Lower lobe of right lung (tissue), 2 donors: ENCODE measurements at places on chromosomes 1 and 21. TPM values are rescaled to one million over a fixed set of nuclear protein-coding genes. Genes with fewer than 3 reads are reported as not detected.

OR2W3 gene
- 1.2 TPM for total RNA-seq

DNA sequence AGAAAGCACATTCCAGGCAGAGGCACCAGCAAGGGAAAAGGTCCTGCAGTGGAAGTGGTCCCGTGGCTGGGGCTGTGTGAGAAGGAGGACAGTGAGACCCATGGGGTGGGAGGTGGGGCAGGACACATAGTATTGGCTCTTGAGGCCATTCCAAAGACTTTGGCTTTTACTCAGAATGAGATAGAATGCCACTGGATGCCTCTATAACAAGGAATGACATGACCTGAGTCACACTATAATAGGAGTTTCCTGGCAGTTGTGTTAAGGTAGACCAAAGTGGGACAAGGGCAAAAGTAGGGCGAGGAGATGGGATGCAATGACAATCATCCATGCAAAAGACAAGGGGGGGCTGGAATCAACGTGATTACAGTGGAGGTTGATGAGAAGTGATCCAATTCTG lies 24.7 kb upstream of the LAMC2 start:
- no peak for DNase-seq

- no peak for DNase-seq
Measured at GRCh38 chr1:10211805-10212410, 1.5 kb downstream of the KIF1B start.

- peak; percentile 68 for DNase-seq
Measured at GRCh38 chr1:113905435-113905861, 322 bp downstream of the DCLRE1B start.

PTGFR gene
- total RNA-seq: 4.5 TPM

TNFRSF4 gene
- total RNA-seq: 3.0 TPM

IVL gene
- total RNA-seq: 0.24 TPM

- no peak for DNase-seq
Measured at GRCh38 chr1:177592624-177593023, 377.2 kb downstream of the SEC16B start.

GRCh38 chr21:36847189-36847588 lies 119.3 kb downstream of the HLCS start:
- no peak for DNase-seq

DNA sequence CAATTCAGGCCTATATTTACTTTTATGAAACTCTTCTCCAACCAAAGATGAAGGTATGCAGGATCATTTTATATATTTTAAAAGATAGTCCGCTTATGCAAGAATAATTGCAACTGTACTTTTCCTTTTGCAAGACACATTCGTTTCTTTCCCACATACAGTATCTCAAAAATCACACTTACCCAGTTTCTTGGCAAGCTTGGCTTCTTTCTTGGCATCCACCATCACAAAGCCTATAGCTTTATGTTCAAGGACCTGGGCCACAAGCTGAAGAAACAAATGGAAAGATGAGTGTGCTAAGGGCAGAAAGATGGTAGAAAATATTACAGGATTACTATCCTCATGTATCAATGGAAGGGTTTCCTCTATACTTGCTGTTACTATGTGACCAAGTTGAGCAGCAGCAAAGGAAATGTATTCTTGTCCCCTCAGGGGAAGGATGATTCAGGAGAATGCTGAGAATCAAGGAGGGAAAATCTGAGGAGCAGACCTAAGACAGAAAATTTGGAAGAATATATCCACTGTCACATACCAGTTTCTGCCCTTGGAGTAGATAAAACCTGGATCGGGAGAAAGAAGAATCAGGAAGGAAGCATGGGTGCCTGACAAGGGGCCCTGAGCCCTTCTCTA lies 23.8 kb downstream of the CASQ2 start:
- DNase-seq: no peak

- no peak for DNase-seq
Measured at GRCh38 chr1:185279571-185279970, 37.5 kb downstream of the IVNS1ABP start.

GUCA2B gene
- total RNA-seq: not detected

- no peak for DNase-seq
Measured at GRCh38 chr1:65055747-65056146, 89.4 kb upstream of the JAK1 start.

DNA sequence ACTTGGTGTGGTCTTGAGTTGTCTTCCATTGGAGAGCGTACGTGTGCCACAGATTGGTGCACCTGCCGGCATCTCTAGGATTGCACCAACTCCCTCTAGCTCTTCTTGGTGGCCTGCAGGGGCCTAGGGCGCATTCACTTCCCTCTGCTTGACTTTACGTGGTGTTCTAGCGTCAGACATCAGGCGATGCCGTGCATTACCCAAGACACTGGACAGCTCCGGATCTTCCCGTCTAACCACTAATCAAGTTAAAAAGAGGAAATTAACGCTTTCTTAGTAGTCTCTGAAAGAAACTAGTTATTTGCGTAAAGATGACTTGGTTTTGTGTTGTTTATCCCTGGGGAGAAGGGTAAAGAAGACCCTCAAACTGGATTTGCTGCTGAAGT lies 510 bp upstream of the IL10RB start:
- DNase-seq: peak; percentile 86

DNA sequence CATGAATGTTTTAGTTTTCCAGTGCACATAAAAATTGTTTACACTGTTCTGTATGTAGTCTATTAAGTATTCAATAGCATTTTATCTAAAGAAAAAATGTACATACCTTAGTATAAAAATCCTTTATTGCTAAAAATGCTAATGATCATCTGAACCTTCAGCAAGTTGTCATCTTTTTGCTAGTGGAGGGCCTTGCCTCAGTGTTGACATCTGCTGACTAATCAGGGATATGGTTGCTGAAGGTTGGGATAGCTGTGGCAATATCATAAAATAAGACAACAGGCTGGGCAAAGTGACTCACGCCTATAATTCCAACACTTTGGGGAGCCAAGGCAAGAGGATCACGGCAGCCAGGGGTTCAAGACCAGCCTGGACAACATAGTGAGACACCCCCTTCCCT lies 9.0 kb downstream of the DYNLT5 start:
- DNase-seq: no peak

DNA sequence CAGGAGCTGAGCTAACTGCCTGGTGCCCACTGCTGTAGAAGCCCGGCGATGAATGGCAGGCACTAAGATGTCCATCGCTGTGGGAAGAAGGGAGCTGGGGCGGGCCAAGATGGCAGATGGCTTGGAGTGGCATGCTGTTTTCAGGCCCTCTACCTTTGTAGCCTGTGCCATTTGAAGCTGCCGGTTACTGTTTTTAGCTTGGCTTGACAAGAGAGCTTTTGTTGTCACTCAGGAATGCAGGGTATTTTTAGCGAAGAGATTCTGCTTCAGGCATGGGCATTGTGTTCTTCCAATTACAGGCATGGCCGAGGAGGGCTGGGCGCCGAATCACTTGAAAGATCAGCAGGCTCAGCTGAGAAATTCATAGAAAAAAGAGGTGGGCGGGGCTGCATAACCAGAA lies 348.7 kb downstream of the RPS6KC1 start:
- no peak for DNase-seq

DNA sequence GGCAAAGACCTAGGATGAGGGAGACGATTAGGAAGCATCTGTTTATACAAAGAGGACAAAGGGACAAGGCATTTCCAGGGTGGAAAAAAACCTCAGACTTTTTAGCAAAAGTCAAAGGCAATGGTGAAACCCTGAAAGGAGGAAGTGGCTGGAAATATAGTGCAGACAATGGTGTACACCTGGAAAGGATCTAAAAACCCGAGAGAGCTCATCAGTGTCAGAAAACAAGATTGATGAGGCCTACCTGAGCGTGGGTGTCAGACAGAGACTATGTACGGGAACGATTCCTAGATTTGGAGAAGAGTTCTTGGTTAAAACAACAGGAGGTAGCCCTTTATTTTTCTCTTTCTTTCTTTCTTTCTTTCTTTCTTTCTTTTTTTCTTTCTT lies 68.8 kb upstream of the HUNK start:
- no peak for DNase-seq

SPRR2F gene
- not detected for total RNA-seq

DNA sequence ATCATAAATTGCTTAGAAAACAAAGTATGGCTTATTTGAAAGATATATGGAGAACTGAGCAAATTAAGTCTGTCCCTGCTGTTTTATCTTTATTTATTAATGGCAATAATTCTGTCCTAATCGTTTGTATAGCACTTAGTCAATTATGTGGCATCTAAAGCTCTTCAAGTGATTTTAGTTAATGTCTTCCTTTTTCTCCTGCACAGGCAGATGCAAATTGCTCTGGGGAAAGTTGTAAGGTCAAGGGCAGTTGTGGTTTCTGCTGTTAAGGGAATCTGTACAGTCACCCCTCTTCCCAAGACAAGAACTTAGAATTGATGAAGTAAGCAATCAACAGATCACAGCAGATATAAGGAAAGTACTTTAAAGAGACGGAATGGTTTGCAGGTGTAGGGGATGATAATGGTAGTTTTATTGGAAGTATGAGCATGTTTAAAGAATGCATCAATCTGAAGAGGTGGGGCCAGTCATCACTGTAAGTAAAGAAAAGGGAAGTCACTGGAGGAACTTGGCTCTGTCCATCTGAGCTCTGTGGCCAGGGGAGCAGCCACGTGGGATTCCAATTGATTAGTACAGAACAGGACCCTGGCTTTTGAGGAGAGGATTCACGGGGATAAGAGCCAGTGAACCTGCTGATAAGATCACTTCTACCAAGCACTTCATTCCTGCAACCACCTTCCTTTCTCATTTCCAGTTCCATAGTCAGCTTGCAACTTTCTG lies 116.0 kb upstream of the KCNJ6 start:
- DNase-seq: no peak

- DNase-seq: no peak
Measured at GRCh38 chr1:23278717-23279116, 61.4 kb upstream of the HTR1D start.

DNA sequence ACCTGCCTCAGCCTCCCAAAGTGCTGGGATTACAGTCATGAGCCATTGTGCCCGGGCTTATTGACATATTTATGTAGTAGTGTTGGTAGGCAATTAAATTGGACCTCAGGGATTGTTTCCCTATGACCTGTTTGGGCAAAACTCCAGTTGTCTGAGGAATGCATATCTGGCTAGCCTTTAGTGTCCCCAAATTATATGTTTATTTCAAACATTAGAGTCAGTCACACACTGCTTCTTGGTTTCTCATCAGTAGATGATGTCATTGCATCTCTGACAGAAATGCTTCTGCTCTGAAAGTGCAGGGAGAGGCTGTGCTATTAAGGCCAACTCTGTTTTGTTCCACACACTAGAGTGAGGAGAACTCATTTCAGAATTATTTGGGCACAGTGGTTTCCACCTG lies 12.5 kb downstream of the PIP5K1A start:
- no peak for DNase-seq

ACAP3 gene
- total RNA-seq: 50.6 TPM

DNA sequence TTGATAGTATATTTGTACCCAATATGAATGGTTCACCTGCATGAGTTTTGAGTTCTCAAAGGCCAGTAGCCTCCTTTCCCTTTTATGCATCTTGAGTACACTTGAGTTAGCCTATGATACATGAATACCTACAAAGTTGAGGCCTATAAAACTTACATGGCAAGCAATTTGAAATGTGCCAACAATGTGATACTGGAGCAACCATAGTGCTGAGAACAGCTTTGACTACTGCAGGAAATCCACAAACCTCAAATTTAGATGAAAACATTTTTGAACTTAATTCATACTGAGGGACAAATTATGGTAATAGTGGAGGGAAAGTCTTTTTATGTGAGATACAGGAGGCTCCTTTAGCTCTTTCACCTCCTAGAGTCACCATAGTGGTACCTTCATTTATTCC lies 37.4 kb downstream of the LEPR start:
- DNase-seq: no peak

COL11A1 gene
- total RNA-seq: 0.56 TPM

- no peak for DNase-seq
Measured at GRCh38 chr1:231584117-231584516, 42.5 kb upstream of the DISC1 start.

DNA sequence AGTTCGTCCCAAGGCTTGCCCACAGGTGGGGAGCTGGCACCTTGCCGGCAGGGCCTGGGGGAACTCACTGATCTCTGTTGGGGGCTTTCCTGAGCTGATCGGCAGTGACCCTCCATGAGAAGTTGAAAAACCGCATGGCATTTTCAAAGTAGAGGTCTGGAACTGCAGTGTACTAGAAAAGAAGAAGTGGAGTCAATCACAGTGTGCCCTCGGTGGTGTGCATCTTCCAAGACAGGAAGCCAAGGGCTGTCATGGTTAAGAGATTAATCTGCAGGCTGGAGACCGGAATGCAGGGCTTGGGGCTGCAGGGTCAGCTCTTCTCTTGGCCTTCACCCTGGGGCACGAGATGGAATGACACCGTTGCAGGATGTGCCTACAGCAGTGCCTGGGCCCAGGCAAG lies 56.8 kb downstream of the ECE1 start:
- no peak for DNase-seq

DNA sequence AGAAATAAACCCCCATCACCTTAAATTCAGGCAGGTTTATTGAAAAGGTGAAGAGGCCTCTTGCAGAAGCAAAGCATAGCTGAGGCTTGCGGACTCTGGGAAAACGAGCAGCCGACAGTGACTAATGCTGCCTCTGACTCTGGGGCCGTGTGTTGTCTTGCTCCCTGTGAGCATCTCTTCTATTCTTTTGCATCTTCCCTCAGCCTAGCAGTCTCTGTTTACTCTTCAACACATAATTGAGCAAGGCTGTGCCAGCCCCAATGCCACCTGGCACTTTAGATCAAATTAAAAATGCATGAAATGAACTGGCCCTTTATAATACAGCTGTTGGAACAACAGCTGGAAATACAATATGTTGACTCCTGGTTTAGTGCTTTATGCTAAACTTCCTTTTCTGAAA lies 18.4 kb upstream of the REG4 start:
- DNase-seq: no peak

LCE1C gene
- total RNA-seq: not detected

TINAGL1 gene
- 64.5 TPM for total RNA-seq

FOXD2 gene
- total RNA-seq: 0.44 TPM

GPR25 gene
- total RNA-seq: 0.62 TPM

DNA sequence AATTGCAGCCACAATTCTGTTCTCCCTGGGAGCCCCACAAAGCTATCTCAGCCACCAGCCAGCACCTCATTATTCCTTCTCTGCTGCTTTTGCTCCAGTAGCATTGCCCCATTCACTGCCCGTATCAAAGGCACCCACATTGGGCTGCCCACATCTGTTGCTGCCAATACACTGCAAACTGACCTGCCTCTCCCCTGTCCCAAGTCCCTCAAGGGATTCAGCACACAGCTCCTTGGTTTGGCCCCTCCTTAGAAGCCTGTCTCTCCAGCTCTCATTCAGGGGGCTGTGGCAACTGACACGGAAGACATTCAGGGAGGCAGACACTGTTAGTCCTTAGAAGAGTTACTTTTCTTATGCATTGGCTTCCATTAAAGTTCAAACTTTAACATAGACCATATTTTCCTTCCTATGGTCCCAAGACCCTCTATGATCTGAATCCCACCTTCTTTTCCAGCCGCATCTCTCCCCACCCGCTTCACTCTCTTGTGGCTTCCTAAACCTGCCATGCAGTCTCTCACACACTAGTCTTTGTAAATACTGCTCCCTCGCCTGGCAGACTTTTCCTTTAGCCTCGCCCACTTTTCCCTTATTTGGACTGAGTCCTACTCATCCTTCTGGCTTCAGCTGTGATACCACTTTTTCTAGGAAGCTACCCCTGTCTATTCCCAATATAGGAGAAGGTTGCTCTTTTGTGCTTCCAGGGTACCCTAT lies 19.3 kb upstream of the KLHDC8A start:
- no peak for DNase-seq

GRCh38 chr1:177800400-177801088 lies 169.3 kb downstream of the SEC16B start:
- no peak for DNase-seq

CSRP1 gene
- total RNA-seq: 185 TPM
